ENCODE measurements at places on chromosomes 2 and 18.

GRCh38 chr18:34999756-35000289, 41.4 kb upstream of the MAPRE2 start:
- no peak for DNase-seq

GRCh38 chr2:186484062-186484735, 1.9 kb upstream of the ZC3H15 start:
- no peak for DNase-seq

GRCh38 chr2:96527286-96528005, 9.1 kb upstream of the ARID5A start:
- DNase-seq, result peak; percentile 46

DNA sequence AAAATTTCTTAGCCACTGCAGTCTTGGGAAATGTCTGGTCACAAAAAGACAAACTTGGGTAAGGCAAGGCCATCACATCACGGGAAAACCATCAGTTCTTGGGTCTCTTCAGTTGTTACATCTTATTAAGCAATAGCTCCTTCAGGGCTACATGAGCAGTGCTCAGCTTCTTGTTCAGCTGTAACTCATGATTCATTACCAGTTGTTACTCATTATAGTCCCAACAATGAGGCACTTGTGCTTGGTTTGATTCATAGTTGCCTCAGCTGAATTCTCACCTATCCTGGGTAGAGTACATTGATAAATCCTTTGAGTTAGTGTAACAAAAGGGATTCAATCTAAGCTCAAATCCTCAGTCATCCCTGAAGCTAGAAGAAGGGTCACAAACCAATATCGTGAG, 102.4 kb upstream of the DCC start:
- no peak for DNase-seq

DNA sequence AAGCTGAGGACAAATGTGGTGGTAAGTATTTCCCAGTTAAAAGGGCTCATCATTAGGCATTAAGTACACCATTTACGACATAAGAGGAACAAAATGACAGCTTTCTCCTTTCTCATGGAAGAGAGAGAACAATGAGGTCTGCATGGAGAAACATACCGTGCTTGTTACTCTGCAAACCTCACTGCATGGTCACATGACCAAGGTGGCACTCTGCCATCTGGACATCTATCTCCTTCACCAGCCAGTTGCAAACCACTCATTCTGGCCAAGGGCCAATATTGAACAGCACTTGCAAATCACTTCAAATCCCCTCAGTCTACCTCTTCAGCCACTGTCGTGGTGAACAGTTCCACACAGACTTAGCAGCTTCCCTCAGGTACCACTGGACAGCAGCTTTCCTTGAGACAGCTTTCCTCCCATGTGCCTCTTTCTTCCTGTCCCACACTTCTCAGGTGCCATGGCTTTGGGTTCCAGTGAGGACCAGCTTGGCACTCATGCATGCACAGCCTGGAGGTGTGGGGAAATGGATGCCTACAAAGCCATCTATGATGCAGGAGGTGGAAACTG, 29.5 kb upstream of the DPP4 start:
- DNase-seq, result no peak

DNA sequence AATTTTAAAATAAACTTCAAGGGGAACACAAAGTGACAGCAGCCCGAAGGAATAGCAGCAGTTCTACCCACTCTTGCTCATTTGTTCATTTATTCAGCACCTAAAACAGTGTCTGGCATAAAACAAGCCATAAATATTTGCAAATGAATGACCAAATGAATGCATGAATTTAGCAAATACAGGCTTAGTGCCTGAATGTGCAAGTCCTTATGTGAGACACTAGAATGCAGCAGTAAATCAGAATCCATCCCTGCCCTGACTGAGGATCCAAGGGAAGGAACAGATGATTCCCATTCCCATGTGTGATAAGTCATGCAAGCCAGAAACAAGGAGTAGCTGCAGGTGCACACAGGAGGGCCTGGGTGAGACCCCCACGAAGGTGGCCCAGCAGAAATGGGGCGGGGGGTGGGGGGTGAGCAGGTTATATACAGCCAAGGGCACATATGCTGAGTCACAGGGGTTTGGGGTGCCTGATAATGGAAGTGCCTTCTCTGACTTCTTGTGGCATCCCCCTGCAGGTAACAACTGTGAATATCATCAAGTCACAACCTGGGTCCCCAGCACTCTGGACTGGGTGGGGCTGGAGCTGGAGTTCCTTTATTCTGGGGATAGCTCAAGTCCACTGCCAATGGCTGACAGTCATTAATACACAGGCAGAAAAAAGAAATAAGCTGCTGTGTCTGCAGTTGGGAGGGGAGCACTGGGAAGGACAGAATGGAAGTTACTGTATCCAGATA, 311.9 kb downstream of the TXNL1 start:
- DNase-seq, result no peak

- no peak for DNase-seq
Measured at GRCh38 chr2:189570570-189571031, 10.0 kb downstream of the SLC40A1 start.

- no peak for DNase-seq
Measured at GRCh38 chr18:42030586-42031182, 75.7 kb downstream of the PIK3C3 start.

DNA sequence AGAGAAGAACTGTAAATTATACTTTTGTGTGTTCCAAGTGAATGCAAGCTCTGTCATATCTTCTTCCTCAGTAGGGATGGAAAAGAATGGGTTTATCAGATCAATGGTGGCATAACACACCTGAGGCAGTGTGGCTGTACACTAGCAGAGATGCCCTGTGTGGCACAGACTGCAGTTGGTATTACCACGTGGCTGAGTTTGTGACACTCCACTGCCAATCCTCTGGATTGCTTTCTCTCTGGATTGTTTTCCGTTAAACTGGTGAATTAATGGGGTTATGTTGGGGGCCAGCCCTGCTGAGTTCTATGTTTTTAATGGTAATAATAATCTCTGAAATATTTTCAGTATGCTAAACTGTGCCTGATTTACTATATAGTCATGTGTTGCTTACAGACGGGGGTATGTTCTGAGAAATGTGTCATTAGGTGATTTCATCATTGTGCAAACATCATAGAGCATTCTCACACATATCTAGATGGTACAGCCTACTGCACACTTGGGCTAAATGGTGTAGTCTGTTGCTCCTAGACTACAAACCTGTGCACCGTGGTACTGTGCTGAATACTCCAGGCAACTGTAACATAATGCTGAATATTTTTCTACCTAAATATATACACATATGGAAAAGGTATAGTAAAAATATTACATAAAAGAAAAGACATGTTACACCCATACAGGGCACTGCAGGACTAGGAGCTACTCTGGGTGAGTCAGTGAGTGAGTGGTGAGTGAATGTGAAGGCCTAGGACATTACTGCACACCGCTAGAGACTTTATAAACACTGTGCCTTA, 84.7 kb upstream of the ST6GAL2 start:
- DNase-seq, result no peak

DNA sequence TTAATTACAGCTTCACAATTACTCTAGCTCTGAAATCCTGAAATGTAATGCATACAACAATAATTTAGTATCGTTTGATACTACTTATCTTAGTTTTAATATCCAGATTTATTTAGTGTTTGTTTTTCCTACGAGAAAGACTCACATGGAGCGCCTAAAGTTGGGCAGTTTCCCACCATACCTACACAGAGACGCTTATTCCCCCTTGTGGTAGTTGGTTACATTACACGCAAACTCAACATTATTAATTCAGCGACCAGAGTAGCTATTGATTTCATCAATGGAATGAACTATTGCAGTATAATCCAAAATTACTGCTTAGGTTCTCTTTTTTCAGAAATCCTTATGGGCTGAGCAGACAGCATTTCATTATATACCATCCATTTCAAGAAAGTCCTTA, 164.0 kb upstream of the REG3G start:
- no peak for DNase-seq
